RWPE1 (cell line): ENCODE measurements at places on chromosomes 12 and 14.

GRCh38 chr12:125473501-125473900, 408.3 kb downstream of the AACS start:
- DNase-seq, result no peak

DNA sequence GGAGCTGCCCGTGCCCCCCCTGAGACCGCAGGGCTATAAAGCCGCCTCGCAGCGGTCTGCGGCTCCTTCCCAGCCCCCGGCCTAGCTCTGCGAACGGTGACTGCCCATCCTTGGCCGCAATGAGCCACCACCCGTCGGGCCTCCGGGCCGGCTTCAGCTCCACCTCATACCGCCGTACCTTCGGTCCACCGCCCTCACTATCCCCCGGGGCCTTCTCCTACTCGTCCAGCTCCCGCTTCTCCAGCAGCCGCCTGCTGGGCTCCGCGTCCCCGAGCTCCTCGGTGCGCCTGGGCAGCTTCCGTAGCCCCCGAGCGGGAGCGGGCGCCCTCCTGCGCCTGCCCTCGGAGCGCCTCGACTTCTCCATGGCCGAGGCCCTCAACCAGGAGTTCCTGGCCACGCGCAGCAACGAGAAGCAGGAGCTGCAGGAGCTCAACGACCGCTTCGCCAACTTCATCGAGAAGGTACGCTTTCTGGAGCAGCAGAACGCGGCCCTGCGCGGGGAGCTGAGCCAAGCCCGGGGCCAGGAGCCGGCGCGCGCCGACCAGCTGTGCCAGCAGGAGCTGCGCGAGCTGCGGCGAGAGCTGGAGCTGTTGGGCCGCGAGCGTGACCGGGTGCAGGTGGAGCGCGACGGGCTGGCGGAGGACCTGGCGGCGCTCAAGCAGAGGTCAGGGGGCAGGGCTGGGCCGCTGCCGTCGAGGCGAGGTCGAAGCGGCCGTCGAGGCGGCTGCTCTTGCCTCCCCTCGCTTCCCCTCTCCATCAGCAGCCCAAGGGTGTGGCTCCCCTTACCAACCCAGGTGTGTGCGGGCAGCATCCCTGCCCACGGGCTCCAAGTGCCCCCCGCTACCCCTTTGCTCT, at the start of gene PRPH:
PRPH (plus strand) TSS at position 66 of the 855 bp plus-strand sequence; CDS start at position 120, 54 bp downstream.
- no peak for DNase-seq

DNA sequence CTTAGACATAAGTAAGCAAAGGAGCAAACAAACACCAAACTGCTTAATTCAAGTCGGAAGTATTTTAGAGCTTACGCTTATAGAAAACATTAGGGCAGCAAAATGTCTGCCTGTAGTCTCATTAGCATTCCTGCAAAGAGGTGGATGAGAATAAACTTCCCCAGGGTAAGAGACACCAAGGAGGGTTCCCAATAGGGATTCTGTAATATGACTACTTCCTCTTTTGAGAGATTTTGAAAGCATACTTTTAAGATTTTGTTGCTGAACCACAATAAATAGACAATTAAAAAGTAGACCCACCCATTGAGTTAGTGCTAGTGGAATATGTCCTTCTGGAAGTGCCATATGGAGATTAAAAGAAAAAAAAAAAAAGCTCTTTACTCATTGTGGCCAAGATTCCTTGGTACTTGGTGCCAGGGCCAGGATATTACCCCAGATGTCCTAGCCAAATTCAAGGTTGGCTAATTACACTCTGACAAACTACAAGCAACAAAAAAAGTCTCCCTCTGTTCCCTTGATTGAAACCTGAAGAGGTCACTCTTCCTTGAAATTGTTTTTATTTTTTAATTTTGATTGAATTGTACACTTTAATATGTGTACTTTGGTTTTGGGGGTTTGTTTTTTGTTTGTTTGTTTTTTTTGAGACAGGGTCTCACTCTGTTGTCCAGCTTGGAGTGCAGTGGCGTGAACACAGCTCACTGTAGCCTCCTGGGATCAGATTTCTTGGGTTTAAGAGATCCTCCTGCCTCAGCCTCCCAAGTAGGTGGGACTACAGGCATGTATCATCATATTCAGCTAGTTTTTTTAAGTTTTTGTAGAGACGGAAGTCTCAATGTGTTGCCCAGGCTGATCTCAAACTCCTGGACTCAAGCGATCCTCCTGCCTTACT, 8.7 kb downstream of the CLIP1 start:
- DNase-seq, result no peak

GRCh38 chr12:63845726-63846125, 1.2 kb downstream of the SRGAP1 start:
- DNase-seq, result peak; percentile 37

DNA sequence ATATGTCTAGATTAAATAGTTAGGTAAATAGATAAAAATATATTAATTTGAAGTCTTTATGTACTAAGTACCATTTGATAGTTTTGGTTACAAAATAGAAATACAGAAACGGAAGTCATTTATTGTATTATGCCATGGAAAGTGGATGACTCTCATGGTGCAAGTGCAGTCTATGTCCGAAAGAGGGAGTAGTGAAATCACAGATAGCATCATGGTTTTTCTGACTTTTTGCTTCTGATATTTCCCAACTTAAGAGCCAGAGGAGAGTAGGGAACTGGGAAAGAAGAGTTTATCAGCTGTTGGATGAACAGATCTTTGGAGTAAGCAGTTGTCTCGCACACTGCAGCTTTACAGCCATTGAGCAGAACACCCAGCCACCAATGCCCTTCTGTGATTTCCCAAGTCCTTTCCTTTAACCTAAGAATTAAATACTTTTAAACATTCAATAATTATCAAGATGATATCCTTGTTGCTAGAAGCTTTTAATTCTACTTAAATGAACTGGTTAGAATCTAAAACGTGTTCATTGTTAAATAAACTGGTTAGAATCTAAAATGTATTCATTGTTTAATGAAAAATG, 18.4 kb upstream of the SRGAP1 start:
- peak; percentile 72 for DNase-seq

DNA sequence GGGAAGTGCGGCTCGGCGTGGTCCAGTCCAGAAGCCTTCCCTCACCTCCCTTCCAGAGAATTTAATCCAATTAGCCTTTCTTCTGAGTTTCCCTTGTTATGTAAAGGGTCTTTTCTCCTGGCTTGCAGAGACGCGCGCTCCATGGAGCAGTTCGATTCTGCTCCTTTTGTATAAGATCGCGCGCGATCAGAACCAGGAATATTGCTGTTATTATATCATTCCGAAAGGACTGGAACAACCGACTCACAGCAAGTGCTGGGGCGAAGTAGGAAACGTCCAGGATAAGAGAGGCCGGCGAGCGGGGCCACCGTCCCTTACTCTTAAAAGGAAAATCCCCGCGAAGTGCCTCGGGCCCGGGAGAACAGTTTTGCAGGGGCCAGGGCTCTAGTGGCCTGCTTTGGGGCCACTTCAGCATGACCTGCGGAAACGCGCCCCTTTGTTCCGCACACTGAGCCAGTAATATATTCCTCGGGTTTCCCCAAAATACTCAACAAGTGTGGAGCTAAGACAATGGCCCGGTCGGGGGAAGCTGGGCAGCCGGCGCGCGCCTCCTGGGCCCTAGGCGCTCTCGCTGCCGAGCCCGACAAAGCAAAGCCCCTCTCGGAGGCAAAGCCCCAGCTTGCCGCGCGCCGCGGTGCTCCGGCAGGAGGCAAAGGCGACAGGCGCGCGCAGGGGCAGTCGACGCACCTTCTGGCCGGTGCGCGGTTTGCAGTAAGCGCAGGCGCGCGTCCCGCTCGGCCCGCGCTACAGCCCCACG, 2.9 kb downstream of the RFX4 start:
- no peak for DNase-seq

DNA sequence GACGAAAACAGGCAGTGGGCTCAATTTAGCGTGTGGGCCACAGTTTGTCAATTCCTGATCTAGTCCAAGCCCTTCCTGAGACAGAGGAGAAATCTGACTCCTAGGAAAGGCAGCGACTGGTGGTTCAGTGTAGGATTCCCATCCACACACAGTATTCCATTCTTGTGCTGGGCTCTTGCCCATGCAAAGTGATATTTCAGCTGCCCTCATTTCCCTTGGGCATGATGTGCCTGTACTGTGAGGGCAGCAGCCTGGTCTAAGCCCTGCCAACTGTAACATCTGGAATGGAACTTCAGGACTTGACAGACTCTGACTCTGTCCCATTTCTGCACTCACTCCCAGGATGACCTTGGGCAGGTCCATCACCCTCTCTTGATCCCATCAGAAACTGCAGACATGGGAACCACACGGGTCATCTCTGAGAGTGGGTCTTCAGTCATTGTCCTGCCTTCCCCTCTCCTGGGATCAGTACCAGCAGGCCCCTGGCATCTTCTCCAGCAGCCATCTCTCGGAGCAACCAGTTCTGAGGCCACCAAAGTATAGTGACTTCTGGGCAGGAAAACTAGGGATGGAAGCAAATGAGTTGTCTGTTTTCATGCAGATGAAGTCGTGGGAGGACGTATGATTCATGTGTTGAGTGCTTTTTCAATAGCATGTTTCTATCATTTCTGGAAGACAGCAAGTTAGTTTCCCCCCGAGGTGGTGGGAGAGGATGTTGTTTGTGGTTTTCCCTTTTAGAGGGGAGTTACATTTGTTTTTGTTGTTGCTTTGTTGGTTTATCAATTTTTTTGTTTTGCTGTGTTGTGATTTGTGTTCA, 54.2 kb upstream of the BCL2L14 start:
- no peak for DNase-seq

DNA sequence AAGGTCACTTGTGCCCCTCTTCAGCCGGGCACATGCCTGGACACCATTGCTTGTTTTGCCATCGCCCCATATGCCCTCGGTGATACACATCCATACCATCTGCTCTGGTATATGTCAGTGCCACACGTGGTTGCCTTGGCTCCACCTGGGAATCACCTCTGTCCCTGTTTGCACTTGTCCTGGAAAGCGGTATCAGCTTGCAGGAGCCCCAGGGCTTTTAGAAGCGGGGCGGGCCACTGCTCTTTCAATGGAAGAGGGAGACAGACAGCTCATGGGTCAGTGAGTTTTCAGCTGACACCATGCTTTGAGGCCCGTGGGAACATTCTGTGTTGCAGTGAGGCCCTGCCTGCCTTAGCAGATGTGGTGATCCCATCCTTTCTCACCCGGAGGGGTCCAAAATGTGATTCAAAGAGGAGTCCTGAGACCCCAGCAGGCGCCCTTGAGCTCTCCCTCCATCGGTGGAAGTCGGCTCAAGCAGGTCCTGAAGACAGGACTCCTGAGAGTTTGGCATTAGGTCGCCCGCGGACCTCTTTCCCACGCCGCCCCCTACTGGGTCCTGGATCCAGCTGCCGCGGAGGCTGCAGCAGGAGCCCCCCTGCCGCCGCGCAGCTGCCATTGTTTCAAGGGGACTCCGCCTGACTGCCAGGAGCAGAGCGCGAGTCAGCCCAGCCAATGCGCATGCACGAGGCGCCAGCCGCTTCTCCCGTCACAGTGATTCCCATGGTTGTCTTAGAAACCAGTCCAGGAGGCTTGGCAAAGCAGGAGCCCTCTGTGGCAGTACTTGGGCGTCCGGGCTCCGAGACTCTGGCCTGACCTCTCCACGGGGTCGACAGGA, 773.2 kb upstream of the ALG10B start:
- no peak for DNase-seq

GRCh38 chr12:78697817-78698415, 166.7 kb upstream of the SYT1 start:
- DNase-seq, result peak; percentile 9

GRCh38 chr14:49702725-49703124, 9.8 kb downstream of the KLHDC1 start:
- no peak for DNase-seq

DNA sequence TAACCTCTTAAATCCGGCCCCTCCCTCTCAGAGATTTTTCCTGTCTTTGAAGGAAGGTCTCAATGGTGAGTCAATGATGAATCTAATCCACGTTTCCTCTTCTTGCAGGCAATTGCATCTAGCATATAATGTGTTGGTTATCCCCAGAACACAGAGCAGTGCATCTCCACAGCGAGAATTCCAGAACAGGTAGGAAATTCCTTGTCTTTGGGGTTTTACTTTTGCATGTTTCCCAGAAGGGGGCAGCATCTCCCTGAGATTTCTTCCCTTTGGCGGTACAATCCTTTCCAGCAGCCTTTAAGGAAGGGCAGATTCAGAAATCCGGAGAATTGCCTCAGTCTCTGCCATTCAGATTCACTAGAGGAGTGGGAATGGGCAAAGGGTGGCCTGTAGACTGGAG, 128.0 kb downstream of the KCNA5 start:
- no peak for DNase-seq

DNA sequence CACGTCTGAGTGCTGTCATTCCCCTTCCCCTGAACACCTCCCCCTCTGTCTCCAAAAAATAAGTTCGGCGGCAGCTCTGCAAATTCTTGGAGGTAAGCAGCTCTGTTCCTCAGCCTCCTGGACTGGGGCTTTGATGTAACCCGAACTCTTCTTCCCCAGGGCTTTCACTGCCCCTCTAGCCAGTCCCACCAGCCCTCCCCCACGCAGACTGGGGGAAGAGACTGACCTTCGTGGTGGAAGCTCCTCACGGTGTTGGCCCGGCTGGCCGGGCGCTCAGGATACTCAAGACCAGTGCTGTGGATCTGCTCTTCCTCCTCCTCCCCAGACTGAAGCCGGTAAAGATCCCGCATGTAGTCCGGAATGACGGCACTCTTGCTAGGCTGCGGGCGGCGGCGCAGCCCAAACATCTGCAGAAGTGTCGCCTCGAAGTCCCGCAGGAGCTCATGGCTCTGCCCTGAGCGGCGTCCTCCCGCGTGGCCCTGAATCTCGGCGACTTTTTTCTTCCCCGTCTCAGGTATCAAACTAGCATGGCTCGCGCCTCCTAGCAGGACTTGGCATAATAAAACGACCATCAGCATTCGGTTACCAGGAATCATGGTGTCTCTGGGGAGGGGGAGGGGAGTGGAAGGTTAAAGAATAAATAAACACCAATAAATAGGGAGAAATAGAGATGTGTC, 4.9 kb downstream of the BMP4 start:
- DNase-seq, result no peak

- no peak for DNase-seq
These were observed 1.9 kb downstream of the CARMIL3 start for GRCh38 chr14:24053548-24054323.

DNA sequence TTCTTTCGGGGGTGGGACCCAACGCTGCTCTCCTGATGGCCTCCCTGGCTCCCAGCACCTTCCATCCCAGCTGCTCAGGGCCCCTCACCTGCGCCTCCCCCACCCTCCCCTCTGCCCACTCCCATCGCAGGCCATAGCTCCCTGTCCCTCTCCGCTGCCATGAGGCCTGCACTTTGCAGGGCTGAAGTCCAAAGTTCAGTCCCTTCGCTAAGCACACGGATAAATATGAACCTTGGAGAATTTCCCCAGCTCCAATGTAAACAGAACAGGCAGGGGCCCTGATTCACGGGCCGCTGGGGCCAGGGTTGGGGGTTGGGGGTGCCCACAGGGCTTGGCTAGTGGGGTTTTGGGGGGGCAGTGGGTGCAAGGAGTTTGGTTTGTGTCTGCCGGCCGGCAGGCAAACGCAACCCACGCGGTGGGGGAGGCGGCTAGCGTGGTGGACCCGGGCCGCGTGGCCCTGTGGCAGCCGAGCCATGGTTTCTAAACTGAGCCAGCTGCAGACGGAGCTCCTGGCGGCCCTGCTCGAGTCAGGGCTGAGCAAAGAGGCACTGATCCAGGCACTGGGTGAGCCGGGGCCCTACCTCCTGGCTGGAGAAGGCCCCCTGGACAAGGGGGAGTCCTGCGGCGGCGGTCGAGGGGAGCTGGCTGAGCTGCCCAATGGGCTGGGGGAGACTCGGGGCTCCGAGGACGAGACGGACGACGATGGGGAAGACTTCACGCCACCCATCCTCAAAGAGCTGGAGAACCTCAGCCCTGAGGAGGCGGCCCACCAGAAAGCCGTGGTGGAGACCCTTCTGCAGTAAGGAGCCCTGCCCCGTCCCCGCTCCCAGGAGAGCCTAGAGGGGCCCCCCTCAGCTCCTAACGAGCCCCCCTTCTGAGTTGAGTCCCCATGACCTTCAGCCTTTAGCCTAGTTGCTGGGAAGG, at the start of gene HNF1A:
HNF1A (plus strand) TSS at position 248 of the 924 bp plus-strand sequence; CDS start at position 474, 226 bp downstream.
- DNase-seq, result no peak
